ENCODE measurements at places on chromosomes 11 and 22.

- no peak for DNase-seq
Measured at GRCh38 chr11:102981324-102981910, 25.9 kb upstream of the MMP13 start.

DNA sequence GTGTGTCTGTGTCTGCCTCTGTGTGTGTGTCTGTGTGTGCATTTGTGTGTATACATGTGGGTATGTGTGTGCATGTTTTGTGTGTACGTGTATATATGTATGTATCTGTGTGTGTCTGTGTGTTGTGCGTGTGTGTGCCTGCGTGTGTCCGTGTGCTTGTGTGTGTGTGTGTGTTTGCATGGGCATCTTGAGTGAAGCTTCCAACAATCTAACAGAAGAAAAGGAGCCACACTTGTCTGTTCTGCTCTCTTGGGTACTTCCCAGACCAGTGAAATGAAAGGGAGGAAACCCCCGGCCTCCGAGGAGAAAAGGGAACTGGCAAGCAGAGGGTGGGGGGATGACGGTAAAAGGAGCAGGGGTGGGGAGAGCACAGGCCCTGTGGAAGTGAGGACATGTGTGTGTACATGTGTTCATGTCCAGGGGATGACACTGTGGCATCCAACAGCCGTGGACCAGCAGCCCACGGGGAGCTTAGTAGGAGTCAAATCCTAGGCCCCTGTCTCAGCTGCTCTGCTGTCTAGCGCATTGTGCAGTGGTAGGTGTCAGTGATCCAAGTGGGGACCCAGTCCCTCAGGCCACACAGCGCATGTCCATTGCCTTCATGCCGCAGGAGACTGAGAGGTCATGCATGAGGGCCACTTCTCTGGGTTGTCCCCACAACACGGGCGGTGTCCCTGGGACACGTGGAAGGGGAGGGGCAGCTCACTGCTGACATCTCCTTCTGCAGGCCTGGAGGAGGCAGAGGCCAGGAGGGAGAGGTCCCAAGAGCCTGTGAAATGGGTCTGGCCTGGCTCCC lies 8.1 kb downstream of the CSF2RB start:
- DNase-seq, result no peak

GRCh38 chr11:103413266-103413888 lies 304.2 kb downstream of the DYNC2H1 start:
- DNase-seq, result no peak

DNA sequence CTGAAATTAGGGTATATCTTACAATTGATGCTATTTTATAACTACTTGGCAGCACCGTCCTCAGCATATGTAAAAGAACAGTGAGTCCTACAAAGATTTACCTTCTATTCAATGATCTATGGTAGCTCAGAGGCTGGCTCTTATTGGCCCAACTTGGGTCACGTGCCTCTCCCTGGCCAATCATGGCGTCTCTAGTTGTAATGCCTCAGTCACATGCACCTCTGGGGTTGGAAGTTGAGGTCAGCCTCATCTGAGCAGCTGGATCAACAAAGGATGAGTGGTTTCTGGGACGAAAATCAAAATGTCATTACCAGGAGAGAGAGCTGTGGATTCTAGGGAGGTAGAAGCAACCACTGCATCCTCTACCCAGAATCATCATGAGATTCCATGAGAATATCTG lies 22.9 kb upstream of the ASPHD2 start:
- DNase-seq, result no peak

DNA sequence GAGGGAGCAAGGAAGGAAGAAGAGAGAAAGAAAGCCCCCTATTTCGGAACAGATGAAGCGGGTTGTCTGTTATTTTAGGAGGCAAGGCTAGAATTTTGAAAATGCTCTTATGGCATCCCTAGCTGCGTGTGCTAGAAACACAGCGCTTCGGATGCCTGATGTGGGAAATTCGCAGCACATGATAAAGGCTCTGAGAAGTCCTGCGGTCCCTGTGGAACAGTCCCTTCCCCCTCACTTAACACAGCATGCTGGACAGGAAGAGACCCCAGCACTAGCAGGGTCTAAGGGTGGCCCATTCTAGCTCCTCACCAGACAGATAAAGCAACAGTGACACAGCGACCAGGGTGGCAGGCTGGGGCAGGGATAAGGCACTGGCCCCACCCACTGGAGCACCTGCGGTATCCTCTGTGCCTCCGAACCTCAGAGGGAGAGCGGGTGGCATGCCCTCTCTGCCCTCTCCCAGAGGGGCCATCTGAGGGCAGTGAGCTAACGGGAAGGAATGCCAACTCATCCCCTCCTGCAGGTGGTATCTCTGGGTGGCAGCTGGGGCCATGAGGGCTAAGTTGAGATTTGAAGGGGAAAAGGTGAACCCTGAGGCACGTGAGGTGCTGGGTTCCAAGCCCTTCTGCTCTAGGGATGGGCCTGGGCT lies 75.7 kb downstream of the SCUBE1 start:
- no peak for DNase-seq

DNA sequence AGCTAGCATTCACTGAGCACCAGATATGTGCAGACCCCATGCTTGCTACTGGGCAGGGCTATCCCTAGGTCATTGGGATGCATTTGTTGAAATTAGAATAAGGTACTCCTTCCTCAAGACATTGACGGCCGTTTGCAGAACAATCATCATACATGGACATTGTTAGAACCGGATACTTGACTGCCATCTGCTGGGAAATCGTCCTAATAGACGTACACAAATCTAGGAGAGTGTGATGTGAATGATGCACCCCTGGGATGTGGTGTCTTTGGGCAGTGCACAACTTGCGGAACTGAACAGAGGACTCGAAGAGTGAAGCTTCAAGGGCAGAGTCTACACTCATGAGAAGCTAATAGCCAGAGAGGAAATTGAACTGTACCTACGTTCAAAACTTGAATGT lies 35.9 kb downstream of the MYO18B start:
- peak; percentile 11 for DNase-seq

DNA sequence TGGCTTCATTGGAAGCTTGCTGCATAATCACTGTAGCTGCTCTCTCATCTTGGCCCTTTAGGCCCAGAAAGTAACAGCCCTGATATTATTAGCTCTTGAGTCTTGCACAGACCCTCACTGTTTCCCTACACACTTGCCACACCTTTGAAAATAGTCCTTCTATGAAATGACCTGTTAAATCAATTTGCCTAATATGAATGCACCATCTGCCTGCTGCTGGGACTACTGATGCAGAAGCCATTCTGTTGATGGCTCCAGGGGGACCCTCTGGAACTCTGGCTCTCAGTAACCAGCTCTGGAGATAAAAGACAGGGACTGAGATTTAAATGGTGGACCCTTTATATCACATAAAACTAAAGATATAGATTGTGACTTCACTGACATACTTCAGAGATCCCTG lies 14.7 kb upstream of the AMPD3 start:
- DNase-seq, result no peak

DNA sequence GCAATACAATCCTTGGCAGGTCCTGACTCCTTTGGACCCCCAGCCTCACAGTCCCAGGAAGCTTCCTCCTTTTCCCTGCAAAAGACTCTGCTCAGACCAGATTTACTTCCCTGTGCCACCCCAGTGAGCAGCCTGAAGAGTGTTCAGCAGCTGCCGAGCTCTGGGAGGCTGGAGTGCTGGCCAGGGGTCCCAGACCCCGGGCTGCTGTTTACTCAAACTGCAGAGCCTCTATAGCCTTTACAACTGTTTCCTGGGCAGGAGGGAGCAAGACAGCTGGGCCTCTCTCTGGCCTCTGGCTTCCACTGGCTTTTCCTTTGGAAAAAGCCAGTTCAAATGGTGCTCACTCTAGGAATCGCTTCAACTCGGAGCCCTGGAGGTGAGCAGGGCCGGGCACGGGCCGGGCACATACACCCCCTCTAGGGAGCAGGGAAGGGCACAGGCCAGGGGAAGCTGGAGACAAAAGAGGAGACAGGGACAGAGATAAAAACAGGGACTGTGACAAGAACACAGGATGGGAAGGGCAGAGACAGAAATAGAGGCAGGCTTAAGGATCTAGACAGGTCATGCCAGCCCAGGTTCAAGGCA lies 932 bp downstream of the IRAG1 start:
- no peak for DNase-seq

- DNase-seq, result no peak
Measured at GRCh38 chr11:48041877-48042695, 61.7 kb downstream of the PTPRJ start.

- DNase-seq, result no peak
Measured at GRCh38 chr22:46612341-46612903, 7.8 kb upstream of the GRAMD4 start.

DNA sequence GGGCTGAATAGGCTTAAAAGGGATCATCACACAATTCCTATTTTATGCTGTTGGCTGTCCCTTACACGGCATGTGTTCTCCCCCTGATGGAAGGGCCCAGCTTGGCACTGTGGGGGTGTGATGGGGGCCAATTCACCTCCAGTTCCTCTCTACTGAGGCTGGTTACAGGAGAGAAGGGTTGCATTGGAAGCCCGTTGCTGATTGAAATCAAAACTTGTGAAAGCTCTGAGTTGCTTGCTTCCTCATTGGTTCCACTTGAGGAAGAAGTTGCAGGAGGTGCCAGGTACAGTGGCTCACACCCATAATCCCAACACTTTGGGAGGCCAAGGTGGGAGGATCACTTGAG lies 13.3 kb upstream of the PRG2 start:
- DNase-seq, result no peak

DNA sequence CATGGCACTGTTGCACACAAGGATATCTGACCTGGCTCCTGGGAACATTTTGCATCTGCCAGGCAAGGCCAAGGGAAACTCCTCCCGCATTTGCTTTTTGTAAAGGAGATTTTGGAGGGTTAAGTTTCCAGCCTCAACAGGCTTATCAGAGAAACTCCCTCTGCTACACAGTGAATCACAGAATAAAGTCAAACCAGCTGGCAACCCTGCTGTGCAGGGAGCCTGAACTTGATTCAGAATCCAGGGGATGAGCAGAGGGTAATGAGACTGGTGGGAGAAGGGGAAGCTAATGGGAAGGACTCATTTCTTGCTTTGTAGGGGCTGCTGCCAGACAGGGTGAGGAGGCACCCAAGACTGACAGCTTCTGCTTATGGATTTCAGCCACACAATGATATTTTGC lies 185.3 kb upstream of the ISX start:
- no peak for DNase-seq

DNA sequence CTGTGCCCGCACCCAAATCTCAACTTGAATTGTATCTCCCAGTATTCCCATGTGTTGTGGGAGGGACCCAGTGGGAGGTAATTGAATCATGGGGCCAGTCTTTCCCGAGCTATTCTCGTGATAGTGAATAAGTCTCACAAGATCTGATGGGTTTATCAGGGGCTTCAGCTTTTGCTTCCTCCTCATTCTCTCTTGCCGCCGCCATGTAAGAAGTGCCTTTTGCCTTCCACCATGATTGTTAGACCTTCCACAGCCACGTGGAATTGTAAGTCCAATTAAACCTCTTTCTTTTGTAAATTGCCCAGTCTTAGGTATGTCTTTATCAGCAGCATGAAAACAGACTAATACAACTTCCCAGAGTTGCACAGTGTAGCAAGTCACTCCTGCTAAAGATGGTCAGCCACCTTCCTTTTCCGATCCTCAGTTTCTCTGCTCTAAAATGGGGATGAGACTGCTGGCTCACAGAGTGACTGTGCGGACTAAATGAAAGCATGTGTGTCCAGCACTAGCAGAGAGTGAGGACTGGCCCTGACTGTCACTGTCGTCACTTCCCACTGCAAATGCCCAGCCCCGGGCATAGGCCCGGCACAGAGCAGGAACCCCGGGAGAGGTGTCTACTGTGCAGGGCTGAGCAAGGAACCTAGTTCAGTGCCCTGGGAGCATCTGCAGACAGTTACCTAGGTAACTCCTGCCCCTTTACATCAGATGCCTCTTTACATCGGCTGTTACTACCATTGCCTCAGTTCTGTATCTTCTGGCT lies 9.5 kb downstream of the TSKU start:
- DNase-seq, result no peak

DNA sequence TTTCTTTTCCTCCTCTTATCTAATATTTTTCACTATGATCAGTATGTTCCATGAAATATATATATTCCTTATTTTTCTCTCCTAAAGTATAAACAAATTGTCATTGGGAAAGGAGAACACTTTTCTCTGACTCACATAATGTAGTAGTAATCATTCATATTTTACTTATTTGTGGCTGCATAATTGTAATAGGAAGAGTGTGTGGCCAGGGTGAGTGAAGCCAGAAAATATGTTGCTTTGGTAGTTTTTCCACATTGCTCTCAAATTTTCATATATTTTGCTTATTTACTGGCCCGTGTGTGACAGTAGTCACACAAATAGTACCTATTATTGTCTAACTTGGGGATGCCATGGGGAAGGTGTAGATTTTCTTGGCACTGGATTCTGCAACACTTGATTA lies 172.1 kb downstream of the DYNC2H1 start:
- DNase-seq, result no peak

DNA sequence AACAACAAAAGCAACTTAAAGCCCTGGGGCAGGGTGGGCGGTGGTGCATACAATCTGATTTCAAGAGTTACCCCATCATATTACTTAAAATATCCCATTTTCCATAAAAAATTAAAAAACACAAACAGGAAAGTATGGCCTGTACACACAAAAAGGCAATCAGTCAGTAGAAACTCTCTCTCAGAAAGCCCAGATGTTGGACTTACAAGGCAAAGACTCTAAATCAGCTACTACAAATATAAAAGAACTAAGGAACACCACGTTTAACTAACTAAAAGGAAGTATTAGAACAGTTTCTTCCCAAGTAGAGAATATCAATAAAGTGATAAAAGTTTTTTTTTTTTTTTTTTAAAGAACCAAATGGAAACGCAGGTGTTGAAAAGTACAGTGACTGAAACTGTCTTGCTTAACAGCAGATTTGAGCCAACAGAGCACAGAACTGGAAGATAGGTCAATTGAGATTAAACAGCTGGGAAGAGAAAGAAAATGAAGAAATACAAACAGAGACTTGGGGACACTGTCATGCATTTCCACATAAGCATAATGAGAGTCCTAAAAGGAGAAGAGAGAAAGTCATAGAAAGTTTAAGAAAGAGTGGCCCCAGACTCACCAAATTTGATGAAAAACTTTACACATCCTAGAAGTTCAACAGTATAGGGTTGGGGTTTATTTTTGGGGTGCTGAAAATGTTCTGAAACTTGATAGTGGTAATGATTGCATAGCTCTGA lies 8.6 kb downstream of the SC5D start:
- DNase-seq, result no peak
